ENCODE measurements at places on chromosomes 1 and 21.
A peak's percentile ranks its signal among the peaks of the same experiment; 100 is the strongest.

DNA sequence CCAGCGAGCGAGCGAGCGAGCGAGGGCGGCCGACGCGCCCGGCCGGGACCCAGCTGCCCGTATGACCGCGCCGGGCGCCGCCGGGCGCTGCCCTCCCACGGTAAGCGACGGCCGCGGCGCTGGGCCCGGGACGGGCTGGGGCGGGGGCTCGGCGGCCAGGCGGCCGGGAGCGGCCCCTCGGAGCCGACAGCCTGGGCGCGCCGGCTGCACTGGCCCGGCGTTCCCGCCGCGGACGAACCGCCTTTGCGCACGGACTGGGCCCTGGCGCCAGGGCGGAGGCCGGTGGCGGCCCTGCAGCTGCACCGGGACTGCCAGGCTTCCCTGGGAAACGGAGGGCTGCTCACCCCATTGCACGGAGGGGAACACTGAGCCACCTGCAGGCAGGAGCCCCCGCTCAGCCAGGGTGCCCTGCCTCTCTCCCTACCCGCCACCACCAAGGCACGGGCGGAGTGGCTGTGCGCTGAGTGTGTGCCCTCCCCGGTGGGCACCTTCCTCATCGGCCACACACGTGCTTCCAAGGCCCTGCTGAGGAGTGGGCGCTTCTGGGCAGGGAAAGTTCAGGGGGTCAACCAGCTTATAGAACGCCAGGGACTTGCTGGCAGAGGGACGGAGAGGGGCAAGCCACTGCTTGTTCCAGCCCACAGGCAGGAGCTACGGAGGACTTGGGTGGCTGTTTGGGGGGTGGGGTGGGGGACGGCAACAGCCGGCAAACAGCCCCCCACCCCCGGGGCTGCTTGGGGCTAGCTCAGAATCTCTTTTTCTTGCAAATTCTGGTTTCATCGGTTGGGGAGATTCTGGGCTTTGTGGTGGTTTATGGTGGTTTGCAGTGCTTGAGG lies 532 bp downstream of the CSF1 start:
- DNase-seq: peak; percentile 18

DNA sequence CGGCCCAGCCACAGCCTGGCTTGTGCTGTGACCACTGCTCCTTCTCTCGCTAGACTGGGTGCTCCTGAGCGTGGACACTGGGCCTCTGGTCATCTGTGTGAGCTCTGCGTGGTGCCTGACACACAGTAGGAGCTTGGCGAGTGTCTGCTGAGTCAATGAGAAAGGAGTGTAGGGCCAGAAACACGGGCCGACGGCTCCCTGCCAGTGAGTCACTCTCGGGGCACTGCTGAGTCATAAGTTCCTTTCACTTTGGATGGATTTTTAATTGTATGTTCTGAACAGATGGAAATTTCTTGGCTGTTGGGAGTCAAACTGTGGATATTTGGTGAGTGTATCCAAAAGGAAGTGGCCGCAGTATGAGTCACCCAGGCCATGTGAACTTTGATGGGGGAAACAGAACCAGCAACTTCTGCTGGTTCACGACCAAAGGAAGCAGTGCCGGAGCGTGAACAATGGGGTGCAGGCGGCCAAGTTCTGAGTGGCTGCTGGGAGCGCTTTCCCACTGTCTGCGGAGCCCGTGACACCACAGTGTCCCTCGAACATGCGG lies 41.0 kb upstream of the COL18A1 start:
- peak; percentile 77 for DNase-seq

DNA sequence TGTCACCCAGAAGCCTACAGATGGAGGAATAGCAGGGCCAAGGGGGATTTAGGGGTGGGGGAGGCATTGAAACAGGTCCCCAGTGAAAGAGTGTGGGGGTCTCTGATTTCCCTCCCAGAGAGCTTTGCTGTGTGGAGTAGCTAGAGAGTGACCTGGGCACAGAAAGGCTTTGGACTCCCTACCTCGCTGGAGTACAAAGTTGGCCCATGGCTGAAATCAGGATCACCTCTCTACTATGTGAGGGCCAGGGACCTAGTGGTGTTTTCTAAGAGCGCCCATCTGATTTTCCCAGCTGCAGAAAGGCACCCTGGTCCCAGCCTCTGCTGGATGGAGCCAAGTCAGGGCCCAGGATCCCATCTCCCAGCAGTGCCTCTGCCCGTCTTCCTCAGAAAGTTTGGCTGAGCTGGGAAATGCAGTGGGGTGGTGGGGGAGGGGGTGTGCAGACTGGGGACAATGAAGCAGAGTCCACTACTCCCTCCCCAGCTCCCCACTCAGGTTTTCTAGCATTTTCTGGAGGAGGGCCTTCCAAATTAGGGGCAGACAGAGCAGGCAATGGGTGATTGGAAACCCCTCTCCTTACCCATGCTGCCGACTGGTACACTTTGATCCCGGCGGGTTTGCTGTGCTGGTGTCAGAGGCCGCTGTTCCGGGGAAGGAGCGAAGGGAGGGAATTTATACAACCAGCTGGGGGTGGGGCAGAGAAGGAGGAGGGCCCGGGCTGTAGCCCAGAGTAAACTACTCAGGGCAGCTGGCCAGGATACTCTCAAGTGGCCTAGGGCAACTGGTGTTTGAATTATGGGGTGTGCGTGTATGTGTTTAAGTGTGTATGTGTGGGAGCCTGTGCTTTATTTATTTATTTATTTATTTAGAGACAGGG lies at the start of gene SELENBP1:
Gene SELENBP1, minus strand, starts transcription at position 648 of the 877 bp plus-strand sequence. Its CDS starts 64 bp downstream, at position 584.
- DNase-seq: no peak

DNA sequence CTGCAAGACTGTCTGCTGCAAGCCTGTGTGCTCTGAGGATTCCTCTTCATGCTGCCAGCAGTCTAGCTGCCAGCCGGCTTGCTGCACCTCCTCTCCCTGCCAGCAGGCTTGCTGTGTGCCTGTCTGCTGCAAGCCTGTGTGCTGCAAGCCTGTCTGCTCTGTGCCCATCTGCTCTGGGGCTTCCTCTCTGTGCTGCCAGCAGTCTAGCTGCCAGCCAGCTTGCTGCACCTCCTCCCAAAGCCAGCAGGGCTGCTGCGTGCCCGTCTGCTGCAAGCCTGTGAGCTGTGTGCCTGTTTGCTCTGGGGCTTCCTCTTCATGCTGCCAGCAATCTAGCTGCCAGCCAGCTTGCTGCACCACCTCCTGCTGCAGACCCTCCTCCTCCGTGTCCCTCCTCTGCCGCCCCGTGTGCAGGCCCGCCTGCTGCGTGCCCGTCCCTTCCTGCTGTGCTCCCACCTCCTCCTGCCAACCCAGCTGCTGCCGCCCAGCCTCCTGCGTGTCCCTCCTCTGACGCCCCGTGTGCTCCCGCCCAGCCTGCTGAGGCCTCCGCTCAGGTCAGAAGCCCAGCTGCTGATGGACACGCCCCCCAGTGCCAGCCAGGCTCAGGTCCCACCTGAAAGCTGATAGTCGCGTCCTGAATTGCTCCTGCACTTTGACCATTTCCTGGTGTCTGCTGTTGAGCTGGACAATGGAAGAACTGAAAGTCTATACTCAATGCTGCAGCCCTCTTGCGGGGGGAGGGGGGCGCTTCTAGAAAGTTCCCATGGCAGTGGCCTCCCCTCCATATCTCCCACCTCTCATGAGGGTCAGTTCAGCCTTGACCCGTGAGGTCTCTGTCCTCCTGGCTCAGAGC lies 1.2 kb downstream of the KRTAP10-4 start:
- no peak for DNase-seq

DNA sequence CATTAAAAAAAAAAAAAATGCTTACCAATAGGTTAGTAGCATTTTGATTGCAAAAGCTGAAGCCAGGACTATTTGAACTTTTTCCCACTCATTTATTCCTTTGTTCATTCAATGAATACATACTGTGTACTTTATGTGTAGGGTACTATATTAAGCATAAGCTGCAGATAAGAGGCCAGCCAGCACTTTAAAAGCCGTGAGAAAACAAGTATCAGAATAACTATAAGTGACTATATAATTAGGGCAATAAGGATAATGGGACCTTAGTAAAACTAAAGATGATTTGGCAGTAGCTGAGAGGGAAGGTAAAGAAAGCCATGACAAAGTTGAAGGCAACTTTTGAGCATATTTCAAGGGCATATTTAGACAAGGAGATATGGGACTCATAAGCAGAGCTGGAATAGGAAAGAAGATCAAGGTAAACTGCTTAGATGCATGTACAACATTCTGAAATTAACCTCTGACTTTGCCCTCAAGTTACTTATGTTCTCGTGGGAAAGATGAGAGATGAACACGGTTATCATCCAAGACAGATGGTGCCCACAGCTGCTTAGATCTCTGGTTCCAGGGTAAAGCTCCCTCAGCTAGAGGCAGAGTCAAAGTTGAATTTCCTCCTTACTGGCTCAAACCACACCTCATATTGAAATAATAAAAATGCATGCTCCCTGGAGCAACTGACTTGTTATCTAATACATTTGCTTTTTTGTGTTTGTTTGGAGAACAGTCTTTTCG lies 44.0 kb upstream of the FMO2 start:
- DNase-seq: no peak

- DNase-seq: no peak
Measured at GRCh38 chr1:230858918-230859729, 9.2 kb downstream of the C1orf198 start.

- DNase-seq: no peak
Measured at GRCh38 chr1:248730507-248731335, 24.8 kb downstream of the LYPD8 start.

GRCh38 chr1:38740487-38740886 lies 119.1 kb downstream of the RRAGC start:
- DNase-seq: no peak

DNA sequence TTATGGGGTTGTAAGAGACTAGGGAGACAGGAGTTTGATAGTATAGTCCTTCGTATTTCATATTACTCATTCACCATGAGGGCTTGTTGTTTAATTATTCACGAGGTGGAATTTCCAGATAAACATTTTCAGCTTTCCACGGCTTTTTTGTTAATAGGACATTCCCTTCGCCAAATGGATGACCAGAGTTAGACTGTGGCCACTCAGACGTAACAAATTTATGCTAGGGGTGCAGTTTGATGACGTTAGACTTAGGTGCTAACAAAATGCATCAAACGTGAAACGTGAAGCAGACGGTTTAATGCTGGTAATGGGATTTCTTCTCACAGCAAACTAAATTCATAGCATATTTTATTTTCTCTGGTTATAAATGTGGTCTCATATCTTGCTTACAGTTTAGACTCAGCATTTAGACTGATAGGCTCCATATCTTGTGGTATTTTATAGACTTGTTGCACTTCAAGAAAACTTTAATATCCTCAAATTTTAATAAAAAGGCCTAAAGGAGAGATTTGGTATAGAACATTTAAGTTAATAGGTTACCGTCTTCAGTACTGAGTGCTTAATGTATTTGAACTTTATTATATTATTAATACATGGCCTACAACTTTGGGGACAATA lies 2.3 kb downstream of the DHX9 start:
- DNase-seq: peak; percentile 26

- no peak for DNase-seq
Measured at GRCh38 chr1:86138746-86139145, 17.8 kb downstream of the COL24A1 start.

- DNase-seq: no peak
Measured at GRCh38 chr1:44408632-44409602, 3.9 kb downstream of the RNF220 start.

GRCh38 chr1:23483321-23484252 lies at the start of gene ASAP3:
Gene ASAP3, minus strand, starts transcription at chr1:23484179. Its CDS starts 46 bp downstream, at chr1:23484133.
- peak; percentile 4 for DNase-seq

GRCh38 chr1:185158800-185159199 lies 1.8 kb downstream of the SWT1 start:
- no peak for DNase-seq

DNA sequence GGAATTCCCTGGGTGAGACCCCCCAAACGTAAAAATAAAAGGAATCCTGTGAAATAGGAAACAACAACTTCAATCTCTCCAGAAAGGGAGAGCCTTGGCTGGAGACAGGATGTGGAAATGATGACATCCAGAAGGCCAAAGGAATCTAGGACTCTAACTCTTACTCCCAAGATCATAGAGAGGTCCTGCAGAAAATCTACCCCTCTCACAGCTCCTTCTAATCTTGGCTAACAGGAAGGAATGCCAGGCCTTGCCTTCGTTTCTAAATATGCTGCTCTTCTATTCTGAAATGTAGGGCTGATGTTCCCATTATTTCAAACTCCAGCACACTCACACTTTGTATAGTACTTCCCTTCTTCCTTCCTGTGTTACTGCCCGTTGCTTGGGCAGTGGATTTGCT lies 40.7 kb downstream of the ARHGEF11 start:
- DNase-seq: no peak

GRCh38 chr1:40861224-40862003 lies 749 bp downstream of the CITED4 start:
- no peak for DNase-seq

DNA sequence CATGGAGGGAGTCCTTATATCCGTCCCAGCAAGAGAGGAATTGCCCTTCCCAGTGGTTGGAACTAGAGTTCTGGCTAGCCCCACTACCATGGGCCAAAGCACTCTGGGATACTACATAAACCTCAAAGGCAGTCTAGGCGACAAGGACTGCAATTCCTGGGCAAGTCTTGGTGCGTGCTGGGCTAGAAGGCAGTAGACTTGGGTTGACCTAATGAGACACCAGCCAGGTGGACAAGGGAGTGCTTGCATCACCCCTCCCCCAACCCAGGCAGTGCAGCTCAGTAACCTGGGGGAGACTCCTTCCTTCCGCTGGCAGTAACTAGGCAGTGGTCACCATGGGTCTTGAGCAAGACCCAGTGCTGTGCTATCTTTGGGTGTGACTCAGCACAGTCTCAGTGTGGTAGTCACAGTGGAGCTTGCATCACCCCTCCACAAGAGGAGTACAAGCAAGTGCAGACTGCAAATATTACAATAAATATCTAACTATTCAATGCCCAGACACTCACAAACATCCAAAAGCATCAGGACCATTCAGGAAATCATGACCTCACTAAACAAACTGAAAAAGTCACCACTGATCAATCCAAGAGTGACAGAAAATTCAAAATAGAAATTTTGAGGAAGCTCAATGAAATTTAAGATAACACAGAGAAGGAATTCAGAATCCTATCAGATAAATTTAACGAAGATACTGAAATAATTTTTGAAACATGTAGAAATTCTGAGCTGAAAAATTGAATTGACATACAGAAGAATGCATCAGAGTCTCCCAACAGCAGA lies 84.7 kb upstream of the LYPLAL1 start:
- DNase-seq: no peak

GRCh38 chr1:159936273-159936904 lies 9.0 kb downstream of the IGSF9 start:
- peak; percentile 79 for DNase-seq

DNA sequence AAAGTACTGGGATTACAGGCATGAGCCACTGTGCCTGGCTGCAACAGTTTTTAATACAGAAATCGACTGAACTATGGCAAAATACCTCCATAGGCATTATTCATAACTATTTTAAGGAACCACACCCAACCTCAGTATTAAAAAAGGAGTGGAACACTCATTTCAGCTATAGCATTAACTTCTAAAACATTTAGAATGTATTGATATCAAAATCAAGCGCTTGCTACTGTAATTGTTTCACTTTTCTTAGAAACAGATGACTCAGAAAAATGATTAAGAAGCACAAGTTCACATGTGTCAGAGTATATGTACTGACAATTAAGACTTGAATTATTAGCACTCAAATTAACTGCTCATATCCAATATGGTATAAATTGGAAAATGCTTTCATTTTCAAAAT lies 15.1 kb downstream of the AIDA start:
- DNase-seq: no peak

DNA sequence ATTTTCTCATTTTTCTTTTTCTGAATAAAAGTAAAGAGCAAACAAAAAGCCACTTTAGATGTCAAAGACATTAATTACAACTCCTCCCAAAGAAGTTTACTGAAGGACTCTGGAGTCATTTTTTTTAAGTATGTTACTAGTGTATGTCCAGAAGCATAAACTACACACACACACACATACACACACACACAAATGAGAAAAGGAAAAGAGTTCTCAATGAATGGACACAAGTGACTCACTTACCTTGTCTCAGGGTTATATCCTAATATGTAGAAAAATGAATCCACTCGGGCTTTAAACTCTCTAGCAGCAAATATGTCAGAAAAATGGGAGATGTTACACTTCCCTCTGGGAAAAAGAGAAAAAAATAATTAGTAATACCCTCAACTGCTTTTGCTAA lies 223.1 kb downstream of the SLC45A1 start:
- DNase-seq: no peak
